ENCODE measurements at places on chromosomes 16 and 17. TPM values are rescaled to one million over a fixed set of nuclear protein-coding genes. Genes with fewer than 3 reads are reported as not detected.

LIG3 gene
- 35.0 TPM for total RNA-seq

- H3K27me3 ChIP-seq = no peaks in the 10 kb centered on the region
- peaks cover 24% of the 10 kb centered on the region for H3K4me1 ChIP-seq
- no peak for DNase-seq
- H3K36me3 ChIP-seq = peaks cover 27% of the 10 kb centered on the region
Measured at GRCh38 chr16:4353675-4354074, 2.6 kb upstream of the PAM16 start.

- H3K4me3 ChIP-seq = no peak overlapping the region
- DNase-seq = no peak
- peaks cover 29% of the 10 kb centered on the region for H3K4me1 ChIP-seq
Measured at GRCh38 chr16:57262841-57263540, 17.9 kb downstream of the ARL2BP start.

CHST6 gene
- not detected for total RNA-seq

- H3K4me1 ChIP-seq = no peaks in the 10 kb centered on the region
- H3K4me3 ChIP-seq = no peak overlapping the region
- DNase-seq = no peak
- H3K27ac ChIP-seq = no peak overlapping the region
Measured at GRCh38 chr17:74186498-74186897, 17.0 kb upstream of the RPL38 start.

ABCC12 gene
- total RNA-seq = not detected

GRCh38 chr17:59287452-59287851 is 44.0 kb upstream of the YPEL2 start:
- H3K36me3 ChIP-seq = no peaks in the 10 kb centered on the region
- H3K27me3 ChIP-seq = no peaks in the 10 kb centered on the region
- H3K27ac ChIP-seq = no peak overlapping the region
- no peak overlapping the region for H3K4me3 ChIP-seq
- peak; percentile 16 for DNase-seq

GRCh38 chr17:39551879-39552278 is 55.8 kb downstream of the NEUROD2 start:
- peaks cover 2% of the 10 kb centered on the region for H3K4me1 ChIP-seq
- no peak overlapping the region for H3K27ac ChIP-seq
- peaks cover 38% of the 10 kb centered on the region for H3K36me3 ChIP-seq
- no peak for DNase-seq

NPIPB9 gene
- total RNA-seq = 2.7 TPM

DNA sequence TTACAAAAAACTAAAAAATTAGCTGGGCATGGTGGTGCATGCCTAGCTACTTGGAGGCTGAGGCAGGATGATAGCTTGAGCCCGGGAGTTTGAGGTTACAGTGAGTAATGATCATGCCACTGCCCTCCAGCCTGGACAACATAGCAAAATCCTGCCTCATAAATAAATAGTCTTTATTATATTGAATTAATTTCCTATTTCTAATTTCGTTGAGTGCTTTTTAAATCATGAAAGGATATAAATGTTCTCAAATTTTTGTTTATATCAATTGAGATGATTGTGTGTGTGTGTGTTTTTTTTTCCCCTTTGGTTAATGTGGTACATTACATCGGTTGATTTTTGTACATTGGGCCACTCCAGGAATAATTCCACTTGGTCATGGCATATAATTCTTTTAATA is 32.0 kb upstream of the AQP8 start:
- no peaks in the 10 kb centered on the region for H3K36me3 ChIP-seq
- DNase-seq = no peak
- no peaks in the 10 kb centered on the region for H3K27me3 ChIP-seq
- peaks cover 10% of the 10 kb centered on the region for H3K4me1 ChIP-seq
- no peak overlapping the region for H3K4me3 ChIP-seq

SLC13A2 gene
- total RNA-seq = not detected

ASIC2 gene
- not detected for total RNA-seq

CCL5 gene
- total RNA-seq = 491 TPM

Data from activated CD4-positive, alpha-beta memory T cell treated with anti-CD3 and anti-CD28 coated beads, Interleukin-2, amount 10 ng/mL, durations not matched to agents 7 days and 5 days (primary cell).